ELR (cell line): ENCODE measurements at places on chromosomes 4 and X.

DNA sequence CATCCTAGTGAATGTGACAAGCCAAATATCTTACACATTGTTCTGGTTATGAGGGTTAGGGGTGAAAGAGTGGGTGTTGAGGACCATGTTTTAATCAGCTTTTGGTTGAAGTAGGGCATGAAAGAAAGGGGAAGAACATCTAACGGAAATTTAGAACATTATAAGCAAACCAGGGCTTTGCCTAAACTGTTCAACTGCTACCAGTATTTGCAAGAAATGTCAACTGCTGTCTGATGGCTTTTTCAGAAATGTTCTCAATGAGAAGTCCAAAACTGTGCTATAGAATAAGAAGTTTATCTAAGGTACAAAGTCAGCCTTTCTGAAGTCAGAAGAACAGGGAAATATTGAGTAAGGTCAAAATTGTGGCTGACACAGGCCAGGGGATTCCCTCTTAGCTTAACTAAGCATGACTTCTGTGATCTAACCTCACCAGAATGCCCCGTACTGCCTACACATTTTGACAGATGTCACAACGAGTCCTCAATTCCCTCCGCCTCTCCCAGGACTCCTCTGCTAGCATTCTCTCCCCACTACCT lies 67.1 kb downstream of the DTHD1 start:
- no peak for DNase-seq

DNA sequence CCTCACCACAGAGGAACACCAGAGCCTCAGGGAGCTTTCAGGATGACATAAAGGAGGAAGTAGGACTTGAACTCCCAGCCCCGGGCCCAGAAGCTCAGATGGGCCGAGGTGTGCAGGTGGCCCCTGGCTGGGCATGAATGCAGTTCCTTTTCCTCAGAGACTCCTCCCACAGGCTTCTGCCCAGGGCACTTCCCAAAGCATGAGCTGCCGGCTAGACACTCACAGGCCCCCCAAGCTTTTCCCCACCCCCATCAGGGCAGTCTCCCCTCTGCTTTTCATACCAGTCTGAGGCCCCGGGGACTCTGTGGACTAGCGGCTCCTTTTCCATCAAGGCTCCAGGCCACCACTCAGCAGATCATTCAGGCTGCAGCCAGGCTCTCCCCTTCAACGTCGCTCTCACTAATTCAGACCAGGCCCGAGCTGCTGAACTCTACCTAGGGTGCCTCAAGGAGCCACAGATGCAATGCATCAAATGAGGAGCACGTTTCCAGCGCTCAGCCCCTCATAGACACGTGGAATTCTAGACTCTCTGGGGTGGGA lies 36.9 kb downstream of the HMX1 start:
- no peak for DNase-seq

- no peak for DNase-seq
These were observed 569.4 kb downstream of the GABRG1 start for GRCh38 chr4:45554423-45554822.

GRCh38 chr4:183959319-183960045 lies 54.4 kb downstream of the STOX2 start:
- no peak for DNase-seq

- DNase-seq: no peak
These were observed 4.6 kb upstream of the CD99L2 start for GRCh38 chrX:150903110-150903508.

GRCh38 chr4:19913650-19914049 lies 338.1 kb upstream of the SLIT2 start:
- peak; percentile 4 for DNase-seq

DNA sequence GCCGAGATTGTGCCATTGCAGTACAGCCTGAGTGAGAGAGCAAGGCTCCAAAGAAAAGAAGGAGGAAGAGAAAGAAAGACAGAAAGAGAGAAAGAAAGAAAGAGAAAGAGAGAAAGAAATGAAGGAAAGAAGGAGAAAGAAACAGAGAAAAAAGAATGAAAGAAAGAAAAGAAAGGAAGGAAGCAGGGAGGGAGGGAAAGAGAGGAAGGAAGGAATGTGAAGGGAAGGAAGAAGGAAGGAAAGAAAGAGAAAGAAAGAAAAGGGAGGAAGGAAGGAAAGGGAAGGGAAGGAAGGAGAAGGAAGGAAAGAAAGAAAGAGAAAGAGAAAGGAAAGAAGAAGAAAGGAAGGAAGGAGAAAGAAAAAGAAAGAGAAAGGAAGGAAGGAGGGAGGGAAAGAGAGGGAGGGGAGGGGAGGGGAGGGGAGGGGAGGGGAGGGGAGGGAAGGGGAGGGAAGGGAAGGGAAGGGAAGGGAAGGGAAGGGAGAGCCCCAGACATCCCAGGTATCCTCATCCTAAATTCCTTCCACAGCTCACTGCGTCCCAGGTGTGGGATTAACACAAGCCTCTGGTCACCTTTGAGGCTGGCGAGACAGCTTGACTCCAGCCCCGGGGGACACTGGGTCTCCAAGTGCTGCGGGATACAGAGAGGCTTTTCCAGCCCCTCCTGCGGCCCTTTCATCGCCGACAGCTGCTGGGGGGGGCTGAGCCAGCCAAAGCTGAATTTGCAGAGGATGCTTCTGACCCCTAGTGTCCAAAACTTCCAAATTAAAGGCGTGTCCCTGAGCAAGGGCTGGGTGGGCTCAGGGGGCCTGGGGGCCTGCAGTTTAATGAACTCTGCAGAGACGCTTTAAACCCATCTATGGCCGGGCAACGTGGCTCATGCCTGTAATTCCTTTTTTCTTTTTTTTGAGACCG lies 24.2 kb upstream of the CSF2RA start:
- DNase-seq: no peak
